COLO829 (cell line): ENCODE measurements at places on chromosomes 11 and 22.

- DNase-seq, result no peak
These were observed 13.6 kb downstream of the DGCR8 start for GRCh38 chr22:20093418-20094196.

- DNase-seq, result no peak
These were observed 525.1 kb downstream of the BRD1 start for GRCh38 chr22:49302530-49302929.

DNA sequence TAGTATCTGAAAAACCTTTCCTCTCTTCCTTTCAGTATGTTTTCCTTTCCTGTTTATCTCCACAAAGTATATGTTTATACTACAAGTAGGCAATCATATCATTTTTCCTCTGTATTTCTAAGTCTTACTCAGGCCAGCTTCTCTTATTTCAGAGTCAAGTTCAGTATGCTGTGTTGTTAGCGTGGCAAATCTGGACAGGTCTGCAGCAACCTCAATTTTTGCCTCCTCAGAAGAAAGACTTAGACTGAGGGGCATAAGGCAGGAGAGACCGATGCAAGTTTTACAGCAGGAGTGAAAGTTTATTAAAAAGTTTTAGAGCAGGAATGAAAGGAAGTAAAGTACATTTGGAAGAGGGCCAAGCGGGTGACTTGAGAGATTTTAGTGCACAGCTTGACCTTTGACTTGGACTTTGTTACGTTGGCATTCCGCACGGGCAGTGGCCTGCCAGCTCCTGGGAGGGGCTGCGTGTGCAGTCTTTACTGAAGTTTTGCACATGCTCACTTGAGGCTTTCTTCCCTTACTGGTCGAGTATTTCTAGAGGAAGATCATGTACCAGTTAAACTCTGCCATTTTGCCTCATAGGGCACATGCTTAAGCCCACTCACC is 343.2 kb downstream of the NTM start:
- DNase-seq, result no peak

- no peak for DNase-seq
These were observed 918 bp upstream of the CAPN5 start for GRCh38 chr11:77065878-77066228.
